NCI-H1105 (cell line): ENCODE measurements at places on chromosomes 2 and 18.

DNA sequence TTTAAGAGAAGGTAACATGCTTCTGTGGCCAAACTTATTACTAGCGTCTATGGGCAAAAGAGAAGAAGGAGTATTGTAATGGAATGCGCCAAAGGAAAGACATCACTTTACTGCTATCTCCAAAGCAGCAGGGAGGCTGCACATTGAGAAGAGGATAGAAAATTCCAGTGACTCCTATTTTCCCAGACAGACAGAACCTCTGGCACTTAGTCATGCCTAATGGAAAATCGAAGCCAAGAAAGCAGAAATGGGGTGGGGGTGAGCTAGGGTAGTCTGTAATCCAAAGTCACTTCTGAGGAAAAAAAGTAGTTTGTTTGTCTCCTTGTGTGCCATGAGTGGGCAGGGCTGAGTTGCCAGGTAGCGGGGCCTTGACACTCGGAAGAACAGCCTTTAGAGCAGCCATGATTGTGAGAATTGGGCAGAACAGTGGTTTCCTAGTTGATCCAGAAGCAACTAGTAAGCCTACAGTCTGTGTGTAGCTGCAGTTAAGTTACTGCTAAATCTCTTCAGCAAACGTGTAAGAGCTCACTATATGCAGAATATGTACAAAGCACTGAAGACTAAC, 79.4 kb upstream of the FOSL2 start:
- DNase-seq: no peak

GRCh38 chr2:30655660-30656059, 151.6 kb downstream of the CAPN13 start:
- no peak for DNase-seq

DNA sequence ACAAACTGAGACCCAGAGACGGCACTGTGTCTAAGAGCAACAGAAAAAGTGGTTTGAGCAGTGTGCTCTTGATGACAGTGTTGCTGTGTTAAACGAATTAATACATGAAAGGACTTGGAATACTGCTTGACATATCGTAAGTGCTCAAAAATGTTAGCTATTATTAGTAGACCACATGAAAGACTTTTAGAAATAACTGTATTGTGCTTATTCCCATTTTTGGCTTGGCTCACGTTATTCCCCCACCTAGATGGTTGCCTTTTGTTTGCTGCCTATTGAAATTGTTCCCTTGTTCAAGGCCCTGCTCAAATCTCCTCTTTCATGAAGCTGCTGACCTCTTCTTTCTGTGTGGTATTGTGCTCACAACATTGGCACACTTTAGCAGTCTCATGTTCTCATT, 27.8 kb upstream of the C2orf74 start:
- DNase-seq: no peak

- no peak for DNase-seq
These were observed 214.4 kb downstream of the FHOD3 start for GRCh38 chr18:36511791-36512352.

DNA sequence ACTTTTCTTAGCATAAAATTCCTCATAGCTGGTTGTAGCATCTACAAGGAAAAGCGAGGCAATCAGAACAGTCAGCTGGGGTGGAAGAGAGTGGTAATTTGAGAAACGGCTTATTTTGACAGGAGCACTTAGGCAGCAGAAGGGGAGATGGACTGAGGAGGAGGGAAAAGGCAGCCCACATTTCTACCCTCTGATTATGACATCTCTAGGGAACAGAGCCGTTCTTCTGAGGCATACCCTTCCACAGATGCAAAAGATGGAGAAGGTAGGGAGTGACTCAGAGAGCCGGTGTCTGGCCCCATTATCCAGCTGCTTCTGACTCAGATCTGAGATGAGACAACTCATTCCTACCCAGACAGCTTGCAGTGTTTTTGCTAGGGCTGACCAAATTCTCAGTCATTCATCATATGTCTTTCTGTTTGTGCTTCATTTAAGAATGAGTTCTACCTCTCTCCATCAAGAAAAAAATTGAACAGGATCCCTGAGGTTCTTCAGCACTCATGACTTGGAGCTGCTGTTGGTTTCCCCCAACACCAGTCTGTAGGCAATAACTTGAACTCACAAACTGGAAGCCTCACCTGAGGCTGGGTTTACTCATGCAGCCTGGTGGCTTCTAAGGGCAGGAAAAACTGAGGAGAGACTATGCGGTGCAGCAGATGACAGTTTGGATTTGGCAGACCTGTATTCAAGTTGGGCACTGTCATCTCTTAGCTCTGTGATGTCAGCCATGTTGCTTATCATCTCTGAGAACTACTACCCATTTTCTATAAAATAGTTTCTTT, 15.9 kb upstream of the SEC11C start:
- DNase-seq: no peak

DNA sequence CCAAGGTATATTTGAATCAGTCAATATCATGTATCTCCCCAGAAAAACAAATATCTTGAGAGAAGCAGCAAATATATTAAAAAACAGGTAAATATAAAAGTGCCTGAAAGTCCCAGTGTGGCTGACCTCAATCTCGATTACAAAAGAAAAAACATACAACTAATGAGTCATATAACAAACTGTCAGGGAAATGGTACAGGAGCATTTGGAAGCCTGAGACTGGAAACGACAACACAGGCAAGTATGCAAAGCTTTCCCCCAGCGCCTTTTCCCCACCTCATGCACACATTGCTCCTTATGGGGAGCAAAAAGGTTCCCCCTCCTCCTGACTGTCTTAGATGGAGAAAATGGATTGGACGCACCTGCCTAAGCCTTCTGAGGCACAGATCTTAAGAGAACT, 230.7 kb downstream of the TMX3 start:
- DNase-seq: no peak

DNA sequence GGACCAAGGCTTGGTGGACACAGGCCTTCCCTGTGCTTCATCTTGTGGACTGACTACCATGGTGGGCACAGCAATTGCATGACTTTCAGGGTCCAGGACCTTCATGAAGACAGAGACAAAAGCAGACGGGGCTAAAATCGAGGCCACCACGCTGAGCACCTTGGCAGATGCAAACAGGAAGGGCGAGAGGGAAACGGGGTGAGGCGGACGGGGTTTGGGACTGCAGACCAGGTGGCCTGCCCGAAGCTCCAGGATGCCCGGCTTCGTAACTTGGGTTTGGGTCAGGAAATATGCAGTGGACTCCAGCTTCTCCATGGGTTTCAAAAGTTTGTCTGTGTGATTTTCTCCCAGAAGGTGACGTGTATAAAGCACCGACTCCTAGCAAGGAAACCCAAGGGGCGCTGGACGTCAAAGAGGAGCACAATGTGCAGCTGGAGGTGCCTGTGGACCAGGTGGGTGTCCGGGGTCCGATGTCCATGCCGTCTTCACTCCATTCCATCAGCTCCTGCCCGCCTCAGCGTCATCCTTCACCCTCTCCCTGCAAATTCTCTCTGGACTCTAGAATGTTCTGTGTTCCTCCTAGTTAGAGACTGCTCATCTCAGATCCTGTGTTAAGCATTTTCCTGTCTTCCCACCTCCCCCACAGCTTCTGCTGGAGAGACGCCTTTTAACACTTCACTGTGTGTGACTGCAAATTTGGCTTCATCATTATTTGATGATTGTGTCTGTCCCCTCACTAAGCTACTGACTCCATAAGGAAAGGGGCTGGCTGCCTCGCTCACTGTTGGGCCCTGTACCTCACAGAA, 65.8 kb downstream of the DCDC2C start:
- no peak for DNase-seq

DNA sequence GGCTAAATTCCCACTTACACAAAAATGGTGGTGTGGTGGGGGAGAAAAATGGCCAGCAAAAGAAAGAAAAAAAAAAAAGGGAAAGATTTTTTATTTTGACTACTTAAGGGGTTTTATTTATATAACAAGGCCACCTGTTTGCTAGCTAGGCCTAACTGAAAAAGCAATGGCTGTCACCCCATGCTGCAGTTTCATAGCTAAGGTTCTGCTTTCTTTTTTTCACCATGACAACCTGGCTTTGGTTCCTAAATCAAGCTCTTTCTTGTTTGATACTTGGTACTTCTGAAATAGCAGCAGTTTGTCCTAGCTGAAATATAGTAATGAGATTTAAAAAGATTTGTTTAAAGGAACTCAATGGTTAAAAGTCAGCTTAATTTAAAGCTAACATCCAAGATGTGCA, 433.2 kb upstream of the MEX3C start:
- no peak for DNase-seq

DNA sequence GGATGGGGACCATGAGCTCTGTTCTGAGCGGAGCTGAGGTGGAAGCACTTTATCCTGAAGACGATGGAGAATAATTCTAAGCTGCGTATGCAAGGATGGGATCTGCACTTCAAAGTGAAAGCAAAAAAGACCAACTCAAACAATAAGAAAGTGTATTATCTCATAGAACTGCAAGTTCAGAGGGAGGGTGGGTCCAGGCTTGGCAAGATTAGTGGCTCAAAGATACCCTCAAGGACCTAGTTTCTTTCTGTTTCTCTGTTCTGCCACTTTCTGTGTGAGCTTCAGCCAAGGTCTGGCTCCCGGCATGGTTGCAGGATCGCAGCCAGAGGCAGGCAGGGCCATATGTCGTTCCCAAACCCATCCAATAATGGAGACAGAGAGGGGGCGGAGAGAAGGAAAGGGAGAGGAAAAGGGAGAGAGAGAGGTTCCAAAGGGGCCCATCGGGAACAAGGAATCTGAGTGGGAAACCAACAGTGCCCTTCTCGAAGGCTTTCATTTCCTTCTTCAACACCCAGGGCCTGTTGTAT, 169.2 kb upstream of the NCK2 start:
- no peak for DNase-seq

DNA sequence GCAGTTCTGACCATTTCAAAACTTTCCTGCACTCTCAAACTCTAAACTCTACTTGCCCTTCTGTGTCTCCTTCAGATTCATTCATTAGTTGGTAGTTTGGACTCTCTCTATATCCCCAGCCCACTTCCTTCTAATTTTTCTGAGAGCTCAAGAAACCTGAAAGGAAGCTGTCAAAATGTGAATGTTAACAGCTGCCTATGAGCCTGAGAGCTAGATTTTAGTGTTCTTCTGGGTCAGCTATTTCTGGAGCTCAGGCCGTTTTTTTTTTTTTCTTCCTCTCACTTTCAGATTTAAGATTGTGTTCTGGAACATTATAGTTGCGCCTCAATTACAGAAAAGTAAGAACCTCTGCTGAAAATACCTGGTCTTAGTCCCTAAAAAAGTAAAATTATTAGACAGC, 73.1 kb downstream of the RTN4 start:
- no peak for DNase-seq

DNA sequence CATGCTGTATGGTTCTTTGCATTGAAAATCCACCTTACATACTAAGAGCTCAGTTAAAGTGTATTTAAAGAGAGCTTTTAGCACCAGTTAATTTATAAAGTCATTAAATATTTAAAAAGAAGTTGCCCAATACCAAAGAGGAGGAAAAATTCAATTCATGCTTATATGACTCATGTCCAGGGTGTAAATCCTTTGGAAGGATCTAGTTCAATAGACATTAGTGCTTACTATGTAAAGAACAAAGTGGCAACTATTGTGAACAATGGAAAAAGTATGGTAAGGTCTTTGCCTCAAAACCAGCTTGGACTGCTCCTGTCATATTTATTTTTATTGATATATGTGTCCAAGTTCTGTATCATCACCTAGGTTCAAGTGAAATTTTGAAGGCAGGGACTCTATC, 90.5 kb downstream of the SCN9A start:
- DNase-seq: no peak

- DNase-seq: no peak
These were observed 61.2 kb downstream of the CCDC85A start for GRCh38 chr2:56244911-56245530.

DNA sequence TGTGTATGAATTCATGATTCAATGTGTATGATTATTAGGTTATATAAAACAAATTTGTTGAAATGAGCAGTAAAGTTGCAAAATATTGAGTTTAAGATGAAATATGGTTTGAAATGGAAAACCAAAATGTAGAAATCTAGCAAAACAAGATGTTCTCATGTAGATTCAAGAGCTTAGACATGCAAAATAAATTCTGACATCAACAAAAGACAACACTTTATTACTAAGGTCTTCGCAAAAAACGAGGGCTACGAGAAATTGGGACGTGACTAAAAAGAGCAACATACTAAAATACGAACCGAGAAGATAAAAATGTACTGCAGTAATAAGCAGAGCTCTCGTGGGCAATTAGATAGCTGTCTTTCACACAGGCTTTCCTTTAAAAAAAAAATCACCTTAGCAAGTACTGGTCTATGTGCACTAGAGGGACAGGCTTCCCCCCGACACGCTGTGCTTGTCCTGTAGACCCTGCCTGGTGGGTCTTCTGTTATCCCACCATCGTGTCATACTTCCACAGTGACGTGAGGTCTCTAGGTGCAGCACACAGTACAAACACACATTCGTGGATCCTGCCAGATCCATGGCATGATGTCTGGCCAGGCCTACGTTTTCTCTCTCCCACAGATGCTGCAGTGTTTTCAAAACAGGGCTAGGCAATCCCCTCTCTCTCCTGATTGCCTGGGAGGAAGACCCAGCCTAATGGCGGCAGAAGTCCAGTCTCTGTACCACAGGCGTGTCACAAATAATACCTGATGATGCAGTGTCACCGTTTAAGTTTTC, 240.8 kb downstream of the TCF4 start:
- DNase-seq: no peak

DNA sequence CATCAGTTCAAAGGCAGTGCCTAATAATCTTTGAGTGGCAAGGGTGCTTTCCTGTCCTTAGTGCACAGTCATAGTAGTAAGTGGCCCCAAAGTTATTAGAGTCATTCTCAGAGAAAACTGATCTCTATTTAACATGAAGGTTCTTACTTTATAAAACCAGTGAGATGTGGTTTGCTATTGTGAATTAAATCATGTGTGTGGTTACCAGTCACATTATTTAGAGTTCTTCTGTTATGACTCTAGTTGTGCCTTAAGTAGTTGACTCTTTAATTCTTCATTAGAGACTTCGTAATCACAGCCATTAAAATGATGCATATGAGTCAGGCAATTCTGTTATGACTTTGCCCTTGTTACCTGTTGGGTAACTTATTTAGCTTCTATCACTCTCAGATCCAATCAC, 1392.9 kb upstream of the ACVR2A start:
- DNase-seq: no peak

GRCh38 chr2:197804049-197804757, at the start of gene PLCL1:
PLCL1 (plus strand) TSS chr2:197804593.
- peak; percentile 86 for DNase-seq

GRCh38 chr2:238425979-238426567, 654 bp upstream of the ASB1 start:
- DNase-seq: no peak

DNA sequence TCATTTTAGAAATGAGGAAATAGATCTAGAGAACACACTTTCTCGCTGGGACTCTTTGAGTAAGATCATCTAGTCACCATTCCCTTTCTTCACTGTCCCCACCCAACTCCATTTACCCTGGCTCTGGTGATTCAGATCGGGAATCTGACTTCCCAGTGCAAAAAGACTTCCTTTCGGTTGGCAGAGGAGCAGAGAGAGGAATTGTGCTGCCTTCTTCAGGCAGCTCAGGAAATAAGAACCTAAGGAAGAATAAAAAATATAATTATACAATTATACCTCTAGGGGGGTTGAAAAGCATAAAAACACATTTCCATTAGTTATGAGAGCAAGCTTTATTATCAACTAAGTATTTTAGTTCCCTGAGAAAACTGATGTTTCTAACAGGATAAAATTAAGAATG, 9.3 kb upstream of the MPP4 start:
- no peak for DNase-seq
